ENCODE measurements at places on chromosomes 7 and 10. TPM values are rescaled to one million over a fixed set of nuclear protein-coding genes. Genes with fewer than 3 reads are reported as not detected.
A peak's percentile ranks its signal among the peaks of the same experiment; 100 is the strongest.

GRCh38 chr10:7015457-7015856, 395.4 kb downstream of the SFMBT2 start:
- no peak for DNase-seq

Gene SLC16A9
- polyA plus RNA-seq = 0.48 TPM

GRCh38 chr10:45454859-45455258, 80.8 kb downstream of the ALOX5 start:
- DNase-seq = no peak

DNA sequence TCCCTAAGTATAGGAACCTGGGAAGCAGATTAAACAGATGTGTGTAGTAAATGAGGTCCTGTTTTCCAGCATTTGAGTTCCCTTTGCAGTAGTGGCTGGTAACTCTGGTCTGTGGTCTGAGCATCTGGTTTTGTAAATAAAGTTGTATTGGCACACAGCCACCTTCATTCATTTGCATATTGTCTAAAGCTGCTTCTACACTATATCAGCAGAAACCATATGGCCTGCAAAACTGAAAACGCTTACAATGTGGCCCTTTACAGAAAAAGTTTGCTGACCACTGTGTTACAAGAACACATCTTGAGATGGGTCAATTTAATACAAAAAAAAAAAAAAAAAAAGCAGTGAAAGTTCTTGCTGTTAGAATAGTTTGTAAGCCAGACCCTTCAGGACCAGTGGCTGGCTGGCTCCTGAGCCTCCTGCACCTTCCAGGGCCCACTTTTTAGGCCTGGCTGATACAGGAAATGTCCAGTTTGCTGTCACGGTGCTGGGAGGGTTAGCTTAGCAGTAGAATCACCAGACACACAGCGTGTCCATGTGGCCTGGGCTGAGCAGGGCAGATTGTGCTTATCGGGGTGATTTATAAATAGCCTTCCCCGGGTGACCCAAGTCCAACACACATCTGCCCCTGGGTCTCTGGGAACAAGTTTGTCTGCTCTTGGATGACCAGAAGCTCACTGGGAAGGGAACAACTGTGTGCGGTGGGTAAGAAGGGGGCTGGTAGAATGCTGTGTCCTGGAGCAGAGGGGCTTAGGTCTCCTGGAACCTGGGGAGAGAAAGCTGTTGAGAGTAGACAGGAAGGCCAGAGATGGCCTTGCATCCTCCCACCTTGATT, 1.4 kb downstream of the C10orf71 start:
- peak; percentile 62 for DNase-seq

DNA sequence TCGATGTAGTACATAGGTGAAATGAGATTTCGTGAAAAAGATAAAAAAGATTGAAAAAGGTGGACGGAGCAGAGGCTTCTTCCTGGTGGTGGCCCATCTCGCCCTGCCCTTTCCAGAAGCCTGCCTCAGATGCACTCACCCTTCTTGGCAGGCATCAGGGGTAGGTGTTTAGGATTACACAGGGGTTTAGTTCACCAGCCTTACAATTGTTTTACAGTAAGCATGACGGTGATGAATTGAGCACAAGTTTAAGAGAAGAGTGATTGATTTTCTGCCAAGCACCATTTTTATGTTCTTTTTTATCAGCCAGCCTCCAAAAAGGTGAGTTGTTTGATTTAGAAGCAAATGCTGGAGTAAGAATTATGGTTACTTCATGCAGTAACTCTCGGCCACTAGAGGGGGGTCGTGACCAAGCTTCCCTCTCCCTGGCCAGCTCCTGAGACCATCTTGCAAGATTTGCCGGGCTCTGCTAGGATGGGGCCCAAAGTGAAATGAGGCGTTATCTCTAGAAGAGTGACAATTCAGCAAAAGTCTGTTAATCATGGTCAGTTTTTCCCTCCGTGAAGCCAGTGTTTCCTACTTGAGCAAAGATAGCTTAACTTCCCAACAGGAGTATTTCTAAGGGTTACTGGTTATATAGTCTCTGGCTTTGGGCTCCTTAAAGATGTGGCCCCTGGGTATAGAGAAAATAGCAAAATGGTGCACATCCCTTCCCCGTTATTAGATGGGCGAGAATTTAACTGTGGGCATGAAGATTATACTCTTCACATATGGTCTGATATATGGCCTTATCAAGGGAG, 228.8 kb downstream of the BMPER start:
- DNase-seq = peak; percentile 86

Gene MYH16
- polyA plus RNA-seq = not detected
